Large intestine (tissue), 12 donors: ENCODE measurements at places on chromosomes 3 and 15.

- DNase-seq = no peak
These were observed 9.2 kb downstream of the IGDCC3 start for GRCh38 chr15:65368302-65369211.

DNA sequence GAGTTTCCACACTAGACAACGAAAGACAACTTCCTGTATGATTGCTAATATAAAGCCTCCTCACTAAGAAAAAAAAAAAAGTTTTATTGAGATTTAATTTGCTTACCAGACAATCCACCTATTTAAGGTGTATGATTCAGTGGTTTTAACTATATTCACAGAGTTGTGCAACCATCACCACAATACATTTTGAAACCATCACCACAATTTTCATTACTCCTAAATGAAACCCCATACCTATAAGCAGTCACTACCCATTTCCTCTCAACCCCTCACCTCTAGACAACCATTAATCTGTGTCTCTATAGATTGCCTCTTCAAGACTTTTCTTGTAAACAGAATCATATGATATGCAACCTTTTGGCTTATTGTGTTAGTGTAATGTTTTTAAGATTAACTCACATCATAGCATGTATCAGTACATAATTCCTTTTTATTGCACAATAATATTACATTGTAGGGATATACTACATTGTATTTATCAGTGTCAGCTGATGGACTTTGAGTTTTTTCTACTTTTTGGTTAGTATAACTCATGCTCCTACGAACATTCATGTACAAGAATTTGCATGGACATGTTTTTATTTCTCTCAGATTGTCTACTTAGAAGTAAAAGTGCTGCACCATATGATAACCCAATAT lies 339.7 kb downstream of the NLGN1 start:
- DNase-seq = no peak

- no peak for DNase-seq
These were observed 148.0 kb downstream of the DIPK2A start for GRCh38 chr3:144119633-144120032.

DNA sequence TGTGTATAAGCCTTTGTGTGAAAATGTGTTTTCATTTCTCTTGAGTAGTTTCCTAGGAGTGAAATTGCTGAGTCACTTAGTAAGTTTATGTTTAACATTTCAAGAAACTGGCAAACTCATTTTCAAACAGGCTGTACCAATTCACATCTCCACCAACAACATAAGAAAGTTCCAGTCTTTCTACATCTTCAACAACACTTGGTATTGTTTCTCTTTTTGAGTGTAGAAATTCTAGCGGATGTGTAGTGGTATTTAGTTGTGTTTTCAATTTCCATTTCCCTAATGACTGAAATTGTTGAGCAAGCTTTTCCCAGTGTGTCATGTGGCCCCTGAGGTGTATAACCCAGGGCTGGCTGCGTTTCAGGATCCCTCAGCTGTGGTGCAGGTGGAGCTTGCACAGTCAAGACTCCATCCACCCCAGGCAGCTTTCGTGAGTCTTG lies 258.5 kb downstream of the PDCD6IP start:
- DNase-seq = no peak
